ENCODE measurements at places on chromosomes 13 and 19.

- peak; percentile 8 for DNase-seq
These were observed 841 bp upstream of the ZNF223 start for GRCh38 chr19:44050740-44051649.

- peak; percentile 98 for DNase-seq
These were observed 1051.5 kb downstream of the DIAPH3 start for GRCh38 chr13:59112221-59112718.

GRCh38 chr13:94800423-94800822 is 88.1 kb upstream of the SOX21 start:
- DNase-seq: no peak

GRCh38 chr19:10575011-10575716 is 6.4 kb upstream of the CDKN2D start:
- DNase-seq: no peak

- no peak for DNase-seq
These were observed 36.9 kb downstream of the RGCC start for GRCh38 chr13:41494202-41494601.

GRCh38 chr13:113159701-113160100 is 1.3 kb downstream of the PROZ start:
- DNase-seq: no peak

GRCh38 chr19:48751845-48752495 is 471 bp downstream of the FUT1 start:
- DNase-seq: no peak

- no peak for DNase-seq
These were observed 139.9 kb downstream of the MRPL57 start for GRCh38 chr13:21316376-21316775.

- DNase-seq: no peak
These were observed 247.3 kb upstream of the SOX21 start for GRCh38 chr13:94959626-94960025.

- peak; percentile 59 for DNase-seq
These were observed 22.3 kb upstream of the CLDN10 start for GRCh38 chr13:95530178-95530577.

DNA sequence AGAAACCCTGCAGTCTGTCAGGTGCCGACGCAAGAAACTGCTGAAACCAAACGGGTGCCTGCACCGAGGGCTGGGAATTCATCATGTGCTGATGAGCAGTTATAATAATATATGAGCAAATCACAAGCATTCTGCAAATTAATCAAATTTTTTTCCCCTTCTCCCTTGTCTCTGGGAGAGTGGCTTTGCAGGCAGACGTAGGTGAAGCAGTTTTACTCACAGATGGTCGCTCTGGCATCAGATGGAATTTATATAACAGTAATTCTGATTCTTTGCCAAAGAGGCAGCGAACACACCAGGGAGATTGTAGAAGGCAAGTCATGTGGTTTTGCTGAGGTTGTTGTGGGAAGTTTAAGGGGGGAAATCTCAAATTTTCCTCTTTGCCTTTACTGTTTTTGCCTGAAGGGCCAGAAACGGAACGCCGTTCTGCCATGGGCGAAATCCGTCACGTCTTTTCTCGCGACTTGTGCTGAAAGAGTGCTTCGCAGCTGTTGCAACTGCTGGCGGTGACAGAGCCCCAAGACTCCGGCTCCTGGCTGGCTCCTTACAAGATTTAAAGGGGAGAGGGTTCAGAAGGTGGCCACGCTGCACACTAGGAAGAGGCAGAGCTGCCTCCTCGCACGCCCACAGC is 320.1 kb downstream of the ZNF536 start:
- no peak for DNase-seq

GRCh38 chr19:23563326-23563725 is 123.7 kb downstream of the ZNF675 start:
- DNase-seq: no peak

DNA sequence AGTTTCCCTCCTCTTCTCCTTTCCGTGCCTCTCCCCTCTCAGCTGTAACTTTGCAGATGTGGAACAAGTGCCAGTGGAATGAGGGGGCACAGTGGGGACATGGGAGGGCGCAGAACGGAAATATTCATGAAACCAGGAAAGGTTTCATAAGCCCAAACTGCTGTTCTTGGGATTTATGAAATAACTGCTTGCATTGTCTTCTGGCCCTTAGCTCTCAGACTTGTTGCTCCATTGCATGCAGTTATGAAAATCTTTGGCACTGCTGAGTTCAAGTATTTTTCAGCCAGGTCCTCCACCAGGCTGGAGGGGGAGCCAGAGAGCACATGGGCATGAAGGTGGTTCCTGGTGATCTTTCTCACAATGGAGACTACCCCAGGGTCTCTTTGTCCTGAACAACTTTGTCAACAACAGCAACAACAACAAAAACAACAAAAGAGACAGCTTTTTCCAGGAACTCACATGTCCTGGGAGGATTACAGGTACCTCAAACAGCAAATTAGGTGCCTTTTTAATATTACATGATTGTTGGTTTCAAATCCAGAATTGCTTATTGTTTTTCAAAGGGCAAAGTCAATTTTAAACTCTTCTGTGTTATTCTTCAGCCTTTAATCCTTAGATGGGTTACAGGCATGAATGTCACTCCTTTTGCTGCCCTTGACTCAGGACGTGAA is 1.5 kb downstream of the RGCC start:
- peak; percentile 81 for DNase-seq

DNA sequence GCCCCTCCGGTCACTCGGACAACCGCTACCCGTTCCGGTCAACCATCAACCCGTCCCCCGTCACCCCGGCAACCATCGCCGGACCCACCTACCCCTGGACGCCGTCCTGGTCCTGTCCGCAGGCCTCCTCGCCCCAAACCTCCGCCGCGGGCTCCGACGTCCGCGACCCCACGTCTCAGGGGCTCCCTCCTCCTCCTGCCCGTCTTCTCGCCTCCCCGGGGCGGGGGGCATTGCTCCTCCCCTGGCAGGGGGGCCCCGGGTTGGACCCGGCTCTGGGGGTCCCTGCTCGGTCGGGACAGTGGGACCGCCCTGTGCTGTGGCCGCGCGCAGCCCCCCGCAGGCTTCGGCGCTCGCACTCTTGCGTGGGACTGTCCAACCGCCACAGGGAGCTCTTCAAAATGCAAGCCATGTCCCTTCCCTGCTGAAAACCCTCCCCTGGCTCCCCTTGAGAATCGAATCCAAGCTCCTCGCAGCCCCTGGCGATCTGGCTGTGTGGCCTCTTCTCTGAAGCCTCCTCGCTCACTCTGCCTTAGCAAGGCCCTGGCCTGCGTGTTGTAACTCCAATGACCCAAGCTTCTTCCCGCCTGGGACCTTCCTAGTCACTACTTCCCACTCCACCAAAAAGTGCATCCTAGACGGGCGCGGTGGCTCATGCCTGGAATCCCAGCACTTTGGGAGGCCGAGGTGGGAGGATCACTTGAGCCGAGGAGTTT is 8.4 kb downstream of the EPHX3 start:
- peak; percentile 41 for DNase-seq

- no peak for DNase-seq
These were observed 59.5 kb downstream of the NDFIP2 start for GRCh38 chr13:79540504-79540903.

- no peak for DNase-seq
These were observed 128.2 kb downstream of the TBC1D4 start for GRCh38 chr13:75353781-75354193.

- no peak for DNase-seq
These were observed 135.5 kb downstream of the FOXO1 start for GRCh38 chr13:40530961-40531360.

- DNase-seq: peak; percentile 28
These were observed 731 bp upstream of the AKAP8L start for GRCh38 chr19:15419413-15420025.

DNA sequence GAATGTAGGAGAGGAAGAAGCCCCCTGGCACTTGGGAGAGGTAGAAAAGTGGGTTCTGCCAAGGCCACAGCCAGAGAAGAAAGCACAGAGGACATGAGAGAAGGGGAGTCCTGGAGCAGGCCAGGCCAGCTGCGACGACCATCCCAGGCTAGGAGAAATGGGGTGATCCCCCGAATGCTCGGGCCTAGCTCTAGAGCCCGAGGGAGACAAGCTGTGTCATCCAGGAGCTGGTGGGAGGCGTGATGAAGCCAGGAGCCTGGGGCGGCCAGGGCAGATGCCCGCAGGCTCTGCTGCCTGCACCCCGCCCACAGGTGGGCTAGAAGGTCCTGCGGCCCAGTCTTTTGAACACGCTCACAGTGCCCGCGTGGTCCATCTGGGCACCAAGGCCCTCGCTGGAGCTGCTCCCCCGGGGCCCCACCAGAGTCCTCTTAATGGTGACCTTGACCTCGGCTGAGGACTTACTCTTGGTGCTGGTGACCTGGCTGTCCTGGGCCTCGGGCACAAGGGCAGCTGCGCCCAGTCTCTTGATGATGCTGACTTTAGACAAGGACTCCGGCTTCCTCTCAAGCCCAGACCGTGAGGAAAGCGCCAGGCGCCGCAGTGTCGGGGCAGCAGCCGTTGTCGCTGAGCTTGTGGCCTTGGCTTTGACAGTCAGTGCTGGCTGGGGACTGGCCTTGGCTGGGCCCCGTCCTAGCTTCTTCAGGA is 26.5 kb downstream of the C19orf47 start:
- no peak for DNase-seq

GRCh38 chr13:40484974-40485373 is 181.5 kb downstream of the FOXO1 start:
- DNase-seq: no peak

DNA sequence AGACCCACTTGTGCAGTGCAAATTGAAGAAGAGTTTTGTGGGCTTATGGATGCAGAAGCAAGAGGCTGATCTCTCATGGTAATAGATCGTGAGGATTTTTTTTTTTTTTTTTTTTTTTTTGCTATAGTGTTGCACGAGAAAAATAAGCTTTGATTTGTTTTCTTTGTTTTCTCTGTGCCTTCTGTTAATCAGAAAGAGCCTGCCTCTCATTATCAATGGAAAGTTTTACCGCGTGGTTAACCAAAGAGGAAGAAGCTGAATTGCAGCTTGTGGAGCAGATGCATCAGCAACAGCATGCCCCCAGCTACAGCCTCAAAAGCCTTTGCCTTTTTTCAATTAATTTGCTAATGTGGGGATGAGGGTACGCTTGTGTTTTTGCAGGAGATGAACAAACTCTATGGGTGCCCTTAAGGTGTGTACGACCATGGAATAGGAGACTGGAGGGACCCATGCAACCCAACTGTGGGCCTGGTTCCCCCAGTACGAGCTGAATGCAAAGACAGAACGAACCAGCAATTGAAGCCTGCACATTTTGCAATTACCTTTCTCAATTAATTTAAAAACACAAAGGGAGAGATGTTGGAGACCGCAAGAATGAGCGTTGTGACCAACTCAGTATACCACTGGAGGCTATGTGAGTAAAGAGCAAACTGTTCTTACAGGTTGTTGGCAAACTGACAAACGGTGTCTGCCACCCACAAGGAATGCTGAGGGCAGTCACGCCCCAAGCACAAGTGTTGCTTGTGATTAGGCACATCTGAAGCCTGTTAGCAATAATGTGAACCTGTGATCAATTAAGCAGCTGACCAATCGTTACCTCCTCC is 58.6 kb upstream of the SPRY2 start:
- DNase-seq: no peak

- DNase-seq: no peak
These were observed 97.3 kb downstream of the AKAP11 start for GRCh38 chr13:42369071-42369797.

GRCh38 chr13:93765811-93766210 is 539.2 kb downstream of the GPC6 start:
- DNase-seq: no peak

DNA sequence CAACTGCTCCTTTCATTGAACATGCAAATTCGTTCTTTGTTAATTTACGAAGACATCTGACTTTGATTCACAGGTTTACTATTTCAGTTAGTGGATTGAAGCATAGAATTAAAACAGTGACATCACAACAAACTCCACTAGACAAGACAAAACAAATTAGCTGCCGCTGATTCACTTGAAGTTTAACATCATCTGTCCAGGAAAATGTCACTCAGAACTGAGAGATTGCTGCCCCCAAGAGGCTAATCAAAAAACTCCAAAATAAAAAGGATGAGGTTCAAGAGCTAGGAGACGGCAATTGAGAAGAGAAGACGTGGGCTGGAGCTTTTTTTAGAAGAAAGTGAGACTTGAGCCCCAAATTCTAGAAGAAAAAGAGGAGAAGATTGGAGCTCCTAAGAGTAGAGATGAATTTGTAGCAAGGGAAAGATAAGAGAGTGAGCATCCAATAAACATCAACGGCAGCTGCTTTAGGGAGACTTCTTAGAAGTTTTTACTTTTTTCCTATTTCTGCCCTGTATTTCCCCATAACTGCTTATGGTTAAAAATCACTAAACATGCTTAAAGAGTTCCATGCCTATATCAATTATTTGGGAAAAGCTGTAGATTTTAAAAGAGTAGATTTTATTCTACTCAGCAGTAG is 40.8 kb upstream of the TPP2 start:
- DNase-seq: peak; percentile 64

- peak; percentile 36 for DNase-seq
These were observed 20.5 kb downstream of the ZNF114 start for GRCh38 chr19:48290401-48290770.

DNA sequence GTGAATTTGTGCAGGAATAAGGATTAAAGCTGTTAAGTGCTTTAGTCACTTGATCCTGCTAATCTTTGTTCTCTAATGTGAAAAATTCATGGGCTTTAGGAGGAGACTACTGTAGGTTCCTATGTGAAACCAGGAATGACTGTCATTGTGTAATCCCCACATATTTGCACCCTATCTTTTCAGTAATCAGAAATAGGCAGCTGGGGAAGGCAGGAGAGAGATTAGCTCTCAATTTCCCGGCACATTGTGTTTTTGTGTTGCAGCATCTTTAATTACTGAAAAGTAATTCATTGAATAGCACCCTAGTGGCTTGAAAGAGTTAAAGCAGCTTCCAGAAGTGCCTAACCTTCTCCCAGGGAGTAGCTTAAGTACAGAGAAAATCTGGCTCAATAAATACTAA is 282.9 kb downstream of the OLFM4 start:
- no peak for DNase-seq

DNA sequence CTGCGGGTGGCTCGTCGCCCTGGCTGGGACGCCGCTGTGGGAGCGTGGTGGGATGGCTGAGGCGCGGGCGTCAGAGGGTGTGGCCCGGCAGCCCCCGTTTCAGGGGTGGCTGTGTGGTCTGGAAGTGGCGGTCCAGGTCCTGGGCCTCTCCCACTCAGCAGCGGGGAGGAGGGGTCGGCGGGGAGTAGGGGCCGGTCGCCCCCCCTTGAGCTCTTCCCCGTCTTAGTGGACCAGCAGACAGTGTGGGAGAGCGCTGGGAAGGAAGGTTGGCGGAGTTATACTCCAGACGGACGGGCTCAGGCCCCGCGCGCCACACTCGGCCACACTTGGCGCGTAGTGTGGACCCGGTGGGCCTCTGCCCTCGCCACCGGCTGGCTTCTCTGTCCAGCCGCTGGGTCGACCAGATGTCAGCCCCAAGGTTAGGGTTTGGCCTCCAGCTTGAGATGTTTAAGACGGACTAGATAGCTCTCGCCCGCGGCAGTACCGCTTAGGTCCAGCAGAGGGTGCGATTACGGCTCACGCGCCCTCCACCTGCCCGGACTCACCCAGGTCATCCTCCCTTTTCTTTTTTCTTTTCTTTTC is 21.7 kb upstream of the ZNF429 start:
- peak; percentile 22 for DNase-seq
